Erythroblast (primary cell): ENCODE measurements at places on chromosomes 2 and 18.

GRCh38 chr18:22191923-22192322, 22.5 kb downstream of the GATA6 start:
- no peak for DNase-seq

- no peak for DNase-seq
These were observed 9.8 kb downstream of the ARHGAP25 start for GRCh38 chr2:68744366-68744912.

GRCh38 chr2:206275312-206276055, 1.0 kb downstream of the ZDBF2 start:
- DNase-seq: no peak

DNA sequence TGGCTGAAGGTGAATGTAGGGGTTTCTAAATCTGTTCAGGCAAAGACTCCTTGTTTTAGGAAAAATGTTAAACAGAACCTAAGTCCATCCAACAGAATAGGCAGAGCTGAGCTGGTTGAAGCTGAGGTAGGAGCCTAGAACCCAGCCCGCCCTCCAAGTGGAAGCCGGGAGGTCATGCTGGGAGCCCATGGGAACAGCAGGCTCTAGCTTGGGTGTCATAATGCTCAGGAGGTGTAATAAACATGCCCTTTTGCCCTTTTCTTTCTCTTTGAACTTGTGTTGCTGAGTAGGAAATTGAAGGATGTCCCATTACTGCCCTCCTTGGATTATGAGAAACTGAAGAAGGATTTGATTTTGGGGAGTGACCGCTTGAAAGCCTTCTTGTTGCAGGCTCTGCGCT, 60.3 kb downstream of the ARMC9 start:
- no peak for DNase-seq
